Left ventricle myocardium inferior (tissue), 1 donor: ENCODE measurements at places on chromosomes 7 and 10. TPM values are rescaled to one million over a fixed set of nuclear protein-coding genes. Genes with fewer than 3 reads are reported as not detected.

DNA sequence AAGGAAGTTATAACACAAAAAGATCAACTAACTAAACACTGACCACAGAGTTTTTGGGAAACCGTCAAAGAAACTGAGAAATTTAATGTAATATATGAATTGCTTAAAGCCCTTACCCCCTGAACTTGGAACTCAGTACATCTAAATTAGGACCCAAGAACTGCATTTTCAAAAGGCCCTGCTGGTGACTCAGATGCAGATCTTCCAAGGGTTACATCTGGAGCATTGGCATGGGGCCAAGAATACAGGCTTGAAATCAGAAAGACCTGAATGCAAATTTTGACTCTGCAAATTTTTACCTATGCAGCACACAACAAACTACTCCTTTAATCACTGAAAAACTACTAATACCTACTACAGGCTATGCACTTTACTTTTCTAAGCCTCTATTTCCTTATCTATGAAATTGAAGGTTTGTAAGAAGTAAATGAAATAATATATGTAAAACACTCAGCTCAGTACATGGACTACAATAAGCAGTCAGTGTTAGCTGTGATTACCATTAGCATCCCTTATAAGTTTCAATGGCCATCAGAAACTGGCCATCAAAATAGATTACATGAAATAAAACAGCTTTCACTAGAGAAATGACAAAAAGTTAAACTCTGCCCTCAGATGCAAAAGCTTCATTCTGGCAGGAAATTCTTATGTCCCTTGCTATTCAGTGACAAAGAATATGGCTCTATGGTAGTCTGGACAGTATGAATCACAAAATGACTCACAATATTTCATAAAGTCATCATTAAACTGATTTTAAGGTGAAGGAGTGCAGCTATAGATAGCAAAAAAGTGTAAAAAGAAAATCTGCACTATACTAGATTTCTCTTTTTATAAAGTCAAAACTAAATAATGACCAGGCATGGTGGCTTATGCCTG is 43.6 kb downstream of the NSUN6 start:
- H3K4me1 ChIP-seq = peaks cover 12% of the 10 kb centered on the region
- H3K27me3 ChIP-seq = no peaks in the 10 kb centered on the region
- H3K36me3 ChIP-seq = peaks cover 20% of the 10 kb centered on the region
- no peak overlapping the region for H3K27ac ChIP-seq

- peaks cover 17% of the 10 kb centered on the region for H3K4me1 ChIP-seq
- H3K4me3 ChIP-seq = no peak overlapping the region
- H3K27ac ChIP-seq = no peak overlapping the region
- DNase-seq = no peak
- H3K27me3 ChIP-seq = no peaks in the 10 kb centered on the region
Observed at GRCh38 chr7:46572691-46573090, 651.6 kb upstream of the IGFBP3 start.

- H3K27ac ChIP-seq = no peak overlapping the region
- H3K4me1 ChIP-seq = peaks cover 27% of the 10 kb centered on the region
- H3K4me3 ChIP-seq = no peak overlapping the region
- no peaks in the 10 kb centered on the region for H3K27me3 ChIP-seq
Observed at GRCh38 chr10:118873091-118873737, 118.4 kb upstream of the CACUL1 start.

GRCh38 chr10:61397175-61397986 is 55.8 kb downstream of the TMEM26 start:
- H3K4me3 ChIP-seq = peak overlapping the region; percentile 49
- peak overlapping the region; percentile 35 for H3K27ac ChIP-seq
- peaks cover 12% of the 10 kb centered on the region for H3K4me1 ChIP-seq
- no peaks in the 10 kb centered on the region for H3K36me3 ChIP-seq

- no peak overlapping the region for H3K4me3 ChIP-seq
- DNase-seq = no peak
- H3K36me3 ChIP-seq = no peaks in the 10 kb centered on the region
- H3K4me1 ChIP-seq = peaks cover 100% of the 10 kb centered on the region
- no peaks in the 10 kb centered on the region for H3K27me3 ChIP-seq
Observed at GRCh38 chr10:79102498-79102874, 33.7 kb downstream of the ZMIZ1 start.

The TMEM130 gene
- total RNA-seq = not detected

- H3K27ac ChIP-seq = no peak overlapping the region
- no peak for DNase-seq
- H3K27me3 ChIP-seq = no peaks in the 10 kb centered on the region
- H3K4me3 ChIP-seq = no peak overlapping the region
Observed at GRCh38 chr7:75628055-75628454, 110.7 kb downstream of the HIP1 start.

The PNLIPRP2 gene
- not detected for total RNA-seq

DNA sequence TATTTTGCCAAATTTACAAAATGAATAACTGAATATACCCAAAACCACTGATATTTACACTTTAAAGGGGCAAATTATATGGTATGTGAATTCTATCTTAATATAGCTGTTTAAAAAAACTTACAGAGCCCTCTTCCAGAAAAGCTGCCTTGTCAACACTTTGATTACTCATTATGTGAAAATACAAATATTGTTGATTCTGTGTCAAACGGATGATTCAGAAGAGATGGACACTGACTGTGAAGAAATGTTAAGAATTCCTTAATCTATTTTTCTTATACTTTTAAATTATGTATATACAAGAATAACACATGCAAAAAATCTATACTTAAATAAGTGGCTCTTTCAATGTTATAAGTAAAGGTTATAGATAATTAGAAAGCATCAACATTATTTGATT is 41.5 kb downstream of the SMURF1 start:
- no peak for DNase-seq
- H3K4me1 ChIP-seq = peaks cover 36% of the 10 kb centered on the region
- H3K36me3 ChIP-seq = no peaks in the 10 kb centered on the region
- no peak overlapping the region for H3K4me3 ChIP-seq
- H3K27ac ChIP-seq = no peak overlapping the region

DNA sequence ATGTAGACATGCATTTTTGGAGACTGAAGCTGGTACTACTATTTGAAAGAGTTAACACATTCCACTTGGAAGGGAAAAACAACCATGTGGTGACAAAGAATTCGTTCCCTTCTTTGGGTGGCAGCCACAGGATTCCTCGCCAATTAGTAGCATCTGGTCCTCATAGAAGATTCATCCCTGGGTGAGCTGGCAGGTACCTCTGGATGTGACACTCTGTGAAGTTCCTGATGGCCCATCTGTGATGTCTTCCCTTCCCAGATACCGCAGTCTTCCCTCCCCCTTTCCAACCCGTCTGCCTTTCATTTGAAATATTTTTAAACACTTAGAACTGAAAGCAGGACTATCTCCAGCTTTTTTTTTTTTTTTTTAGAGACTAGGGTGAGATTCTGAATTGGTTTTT is 569.5 kb downstream of the TYW1 start:
- no peak for DNase-seq
- no peak overlapping the region for H3K4me3 ChIP-seq
- no peaks in the 10 kb centered on the region for H3K4me1 ChIP-seq
- H3K36me3 ChIP-seq = no peaks in the 10 kb centered on the region
- peaks cover 32% of the 10 kb centered on the region for H3K27me3 ChIP-seq

DNA sequence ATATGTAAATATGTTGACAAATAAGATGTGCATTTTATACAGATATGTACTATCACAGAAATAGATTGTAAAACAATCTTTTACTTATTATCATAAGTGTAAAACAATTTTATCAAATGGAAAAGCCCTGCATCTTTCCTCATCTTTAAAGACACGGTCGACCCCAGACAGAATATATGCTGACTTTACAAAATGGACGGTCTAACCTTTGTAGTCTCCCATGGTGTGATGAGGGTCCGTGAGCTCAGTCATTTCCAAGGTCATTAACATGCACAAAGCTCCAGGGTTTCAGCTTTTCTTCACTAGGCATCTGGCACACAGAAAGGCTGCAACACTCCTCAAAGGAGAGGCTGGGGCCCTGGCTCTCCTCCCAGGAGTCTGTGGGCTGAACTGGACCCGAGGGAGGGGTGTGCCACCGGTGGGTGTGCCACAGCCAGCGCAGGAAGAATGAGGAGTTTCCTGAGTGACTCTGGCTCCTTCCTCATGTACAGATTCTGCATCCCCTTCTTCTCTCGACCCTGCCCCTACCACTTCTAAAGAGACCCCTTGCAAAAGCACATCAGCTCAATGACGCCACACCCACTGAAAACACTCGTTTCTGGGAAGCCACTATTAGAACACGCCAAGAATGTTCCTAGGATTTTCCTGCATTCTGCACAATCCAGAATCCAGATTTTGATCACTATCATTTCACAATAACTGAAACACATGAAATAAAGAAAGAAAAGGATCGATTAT is 26.2 kb upstream of the ABLIM1 start:
- no peaks in the 10 kb centered on the region for H3K27me3 ChIP-seq
- peaks cover 98% of the 10 kb centered on the region for H3K4me1 ChIP-seq
- H3K4me3 ChIP-seq = peak overlapping the region; percentile 70
- DNase-seq = peak; percentile 62
- no peaks in the 10 kb centered on the region for H3K36me3 ChIP-seq
- H3K27ac ChIP-seq = peak overlapping the region; percentile 91

DNA sequence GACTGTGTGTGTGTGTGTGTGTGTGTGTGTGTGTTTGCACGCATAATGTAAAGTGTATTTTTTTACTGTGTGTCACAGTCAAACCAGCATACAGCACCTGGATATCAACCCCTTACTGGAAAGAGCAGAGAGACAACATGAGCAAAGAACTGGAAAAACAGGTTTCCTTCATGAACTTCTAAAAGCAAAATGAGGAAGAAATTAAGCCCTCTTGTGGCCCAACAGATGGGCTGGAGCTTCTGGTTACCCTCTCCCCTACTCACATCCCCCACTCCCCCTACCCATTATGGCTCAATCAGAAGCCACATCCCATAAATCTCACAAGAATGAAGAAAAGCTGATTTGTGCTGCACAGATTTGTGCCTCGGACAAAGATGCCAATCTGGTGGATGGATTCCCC is 36.2 kb downstream of the PDE1C start:
- peaks cover 87% of the 10 kb centered on the region for H3K4me1 ChIP-seq
- no peaks in the 10 kb centered on the region for H3K36me3 ChIP-seq
- no peak overlapping the region for H3K4me3 ChIP-seq
- DNase-seq = no peak
- H3K27ac ChIP-seq = peak overlapping the region; percentile 60
- no peaks in the 10 kb centered on the region for H3K27me3 ChIP-seq

GRCh38 chr10:105605918-105606317 is 964.8 kb downstream of the SORCS3 start:
- no peak for DNase-seq
- H3K27ac ChIP-seq = peak overlapping the region; percentile 24
- peaks cover 3% of the 10 kb centered on the region for H3K4me1 ChIP-seq
- H3K36me3 ChIP-seq = no peaks in the 10 kb centered on the region
- H3K27me3 ChIP-seq = no peaks in the 10 kb centered on the region

DNA sequence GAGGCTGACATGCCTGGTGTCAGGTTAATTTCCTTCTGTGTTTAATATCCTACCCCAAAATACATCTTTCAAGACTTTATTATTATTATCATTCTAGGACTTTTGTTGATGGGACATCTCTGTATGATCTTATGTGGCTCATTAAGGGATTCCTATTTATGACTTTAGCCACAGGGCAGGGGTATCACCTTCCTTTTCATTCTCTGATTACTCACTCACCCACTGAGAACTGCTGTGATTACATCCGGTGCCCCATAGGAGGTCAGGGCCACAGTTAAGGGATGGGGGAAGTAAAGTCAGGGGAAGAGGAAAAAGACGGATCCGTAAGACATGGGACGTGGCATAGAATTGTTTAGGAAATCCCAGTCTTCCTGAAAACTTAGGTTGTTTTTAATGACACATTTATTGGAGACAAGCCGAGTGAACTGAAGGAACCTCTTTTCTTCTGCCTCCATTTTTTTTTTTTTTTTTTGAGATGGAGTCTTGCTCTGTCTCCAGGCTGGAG is 61.0 kb upstream of the PITRM1 start:
- no peak for DNase-seq
- H3K4me3 ChIP-seq = no peak overlapping the region
- H3K27ac ChIP-seq = no peak overlapping the region
